DMS53 (cell line): ENCODE measurements at places on chromosomes 16 and 17.

- no peak for DNase-seq
These were observed 23.6 kb downstream of the TBC1D16 start for GRCh38 chr17:80011989-80012555.

DNA sequence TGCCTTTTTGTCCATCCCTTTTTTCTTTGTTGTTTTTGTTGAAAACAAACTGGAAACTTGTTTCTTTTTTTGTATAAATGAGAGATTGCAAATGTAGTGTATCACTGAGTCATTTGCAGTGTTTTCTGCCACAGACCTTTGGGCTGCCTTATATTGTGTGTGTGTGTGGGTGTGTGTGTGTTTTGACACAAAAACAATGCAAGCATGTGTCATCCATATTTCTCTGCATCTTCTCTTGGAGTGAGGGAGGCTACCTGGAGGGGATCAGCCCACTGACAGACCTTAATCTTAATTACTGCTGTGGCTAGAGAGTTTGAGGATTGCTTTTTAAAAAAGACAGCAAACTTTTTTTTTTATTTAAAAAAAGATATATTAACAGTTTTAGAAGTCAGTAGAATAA, 4.9 kb downstream of the SOX9 start:
- DNase-seq = peak; percentile 35

DNA sequence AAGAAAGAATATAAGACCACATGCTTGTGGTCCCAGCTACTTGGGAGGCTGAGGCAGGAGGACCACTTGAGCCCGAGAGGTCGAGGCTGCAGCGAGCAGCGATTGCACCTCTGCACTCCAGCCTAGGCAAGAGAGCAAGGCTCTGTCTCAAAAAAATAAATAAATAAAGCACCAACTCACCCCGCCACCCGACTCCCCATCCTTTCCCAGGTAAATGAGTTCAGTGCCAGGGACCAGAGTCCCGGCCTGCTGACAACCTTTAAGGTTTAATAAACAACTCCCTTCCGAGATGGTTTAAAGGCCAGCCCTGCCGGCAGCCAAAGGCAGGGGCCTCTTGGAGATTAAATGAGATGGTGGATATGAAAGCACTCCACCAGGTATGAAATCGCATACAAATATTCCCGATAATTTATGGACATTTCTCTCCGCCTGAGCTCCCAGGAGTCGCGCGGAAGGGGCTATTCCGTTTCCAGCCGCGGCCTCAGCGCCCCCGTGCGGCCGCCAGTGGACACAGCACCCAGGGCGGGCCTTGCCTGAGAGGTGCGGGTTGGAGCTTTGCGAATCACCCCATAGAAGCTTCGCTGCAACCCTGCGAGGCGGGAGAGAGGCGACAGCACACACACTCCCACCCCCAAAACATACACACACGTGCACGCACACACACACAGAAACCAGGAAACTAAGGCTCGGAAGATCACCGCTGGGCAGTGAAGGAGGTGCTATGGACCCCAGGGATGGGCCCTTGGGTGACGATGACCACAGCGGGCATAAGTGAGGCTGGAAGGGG, 4.0 kb upstream of the RPL38 start:
- DNase-seq = peak; percentile 85

GRCh38 chr16:19085679-19086200, 18.3 kb downstream of the COQ7 start:
- DNase-seq = peak; percentile 3

DNA sequence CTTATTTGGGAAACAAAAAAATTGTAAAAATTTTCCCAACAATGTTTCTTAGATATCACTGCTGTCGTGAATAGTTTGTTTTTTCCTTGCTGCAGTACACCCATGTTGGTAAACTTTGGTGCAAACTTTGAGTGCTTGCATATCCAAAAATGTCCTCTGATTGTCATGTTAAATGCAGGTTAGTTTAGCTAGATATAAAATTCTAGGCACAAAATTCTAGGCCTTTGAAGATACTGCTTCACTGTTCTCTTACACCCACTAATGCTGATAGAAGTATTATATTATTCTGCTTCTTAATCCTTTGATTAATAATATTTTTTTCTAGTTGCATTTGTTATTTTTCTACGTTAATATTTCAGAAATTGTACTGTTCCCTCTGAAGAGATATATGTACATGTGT, 16.1 kb downstream of the TOM1L1 start:
- no peak for DNase-seq

DNA sequence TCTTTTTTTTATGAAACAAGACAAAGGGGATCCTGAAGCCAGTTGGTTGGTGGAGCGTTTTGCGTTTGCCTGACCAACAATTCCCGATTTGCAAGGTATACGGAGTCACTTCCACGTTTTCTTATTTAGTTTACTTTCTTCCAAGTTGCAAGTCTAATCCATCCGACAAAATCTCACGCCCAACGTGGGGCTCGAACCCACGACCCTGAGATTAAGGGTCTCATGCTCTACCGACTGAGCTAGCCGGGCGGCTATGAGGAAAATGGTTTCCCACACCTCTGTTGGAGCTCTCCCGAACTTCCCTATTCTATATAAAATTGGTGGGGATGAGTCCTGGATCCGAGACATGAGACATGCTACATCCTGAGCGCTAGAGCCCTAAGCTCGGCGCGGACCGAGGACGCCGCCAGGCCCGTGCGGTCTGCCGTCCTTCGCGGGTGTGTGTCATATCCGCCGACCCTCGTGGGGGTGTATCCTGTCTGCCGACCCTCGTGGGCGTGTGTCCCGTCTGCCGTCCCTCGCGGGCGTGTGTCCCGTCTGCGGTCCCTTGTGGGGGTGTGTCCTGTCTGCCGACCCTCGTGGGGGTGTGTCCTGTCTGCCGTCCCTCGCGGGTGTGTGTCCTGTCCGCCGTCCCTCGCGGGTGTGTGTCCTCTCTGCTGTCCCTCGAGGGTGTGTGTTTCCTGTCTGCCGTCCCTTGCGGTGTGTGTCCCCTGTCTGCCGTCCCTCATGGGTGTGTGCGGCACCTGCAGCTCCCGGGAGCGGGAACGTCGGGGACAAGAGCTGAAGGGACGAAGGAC, 22.6 kb downstream of the ZNF213 start:
- DNase-seq = peak; percentile 87

- DNase-seq = peak; percentile 4
These were observed 5.8 kb upstream of the ARMC5 start for GRCh38 chr16:31453255-31454204.

DNA sequence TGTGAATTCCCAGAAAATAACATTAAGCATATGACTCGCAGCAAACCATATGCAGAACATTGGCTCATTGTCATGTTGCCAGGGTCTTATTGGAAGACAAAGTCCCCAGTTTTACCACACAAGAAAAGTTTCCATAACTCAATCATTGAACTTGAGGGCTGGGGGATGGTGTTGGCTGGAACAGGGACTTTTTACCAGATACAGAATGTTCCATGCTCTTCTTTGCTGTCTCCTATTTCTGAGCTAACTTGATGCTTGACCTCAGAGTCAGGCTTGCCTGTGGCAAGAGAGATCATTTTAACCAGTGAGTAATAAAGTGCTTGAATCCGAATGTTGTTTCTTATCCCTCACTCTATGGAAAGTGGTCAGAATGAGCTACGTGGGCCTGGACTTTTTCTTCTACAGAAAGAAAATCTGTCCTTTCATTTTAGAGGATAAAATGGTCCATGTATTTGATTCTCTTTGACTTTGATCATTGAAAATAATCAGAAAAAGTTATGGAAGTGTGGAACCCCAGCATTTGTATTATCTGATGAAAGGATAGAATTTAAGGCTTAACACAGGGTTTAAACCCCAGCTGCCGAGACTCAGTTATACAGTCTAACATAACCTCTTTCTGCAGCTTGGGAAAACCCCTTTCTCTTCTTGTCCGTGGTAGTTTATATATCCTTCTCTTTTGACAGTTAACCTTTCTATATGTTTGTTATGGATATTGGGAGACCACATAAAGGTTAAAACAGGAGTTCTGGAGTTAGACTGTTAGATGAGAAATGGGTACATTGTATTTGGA, 67.0 kb downstream of the TUBD1 start:
- DNase-seq = no peak

- no peak for DNase-seq
These were observed 9.0 kb upstream of the ALOX12B start for GRCh38 chr17:8096541-8096940.

DNA sequence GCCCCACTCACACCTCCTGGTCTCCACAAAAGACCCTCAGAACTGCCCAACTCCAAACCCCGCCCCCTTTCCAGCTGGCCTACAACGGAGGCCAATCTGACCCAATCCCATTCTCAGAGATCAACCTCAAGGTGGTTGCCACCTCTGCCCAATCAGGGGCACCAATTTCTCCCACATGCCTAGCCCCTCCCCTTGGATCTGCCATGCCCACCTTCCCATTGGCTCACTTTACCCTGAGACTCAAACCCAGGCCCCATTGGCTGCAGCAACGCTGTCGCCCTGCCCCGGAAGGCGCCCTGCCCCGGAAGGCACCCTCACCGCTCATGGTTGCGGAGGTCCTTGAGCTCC, 10.6 kb downstream of the ZNF668 start:
- DNase-seq = no peak

DNA sequence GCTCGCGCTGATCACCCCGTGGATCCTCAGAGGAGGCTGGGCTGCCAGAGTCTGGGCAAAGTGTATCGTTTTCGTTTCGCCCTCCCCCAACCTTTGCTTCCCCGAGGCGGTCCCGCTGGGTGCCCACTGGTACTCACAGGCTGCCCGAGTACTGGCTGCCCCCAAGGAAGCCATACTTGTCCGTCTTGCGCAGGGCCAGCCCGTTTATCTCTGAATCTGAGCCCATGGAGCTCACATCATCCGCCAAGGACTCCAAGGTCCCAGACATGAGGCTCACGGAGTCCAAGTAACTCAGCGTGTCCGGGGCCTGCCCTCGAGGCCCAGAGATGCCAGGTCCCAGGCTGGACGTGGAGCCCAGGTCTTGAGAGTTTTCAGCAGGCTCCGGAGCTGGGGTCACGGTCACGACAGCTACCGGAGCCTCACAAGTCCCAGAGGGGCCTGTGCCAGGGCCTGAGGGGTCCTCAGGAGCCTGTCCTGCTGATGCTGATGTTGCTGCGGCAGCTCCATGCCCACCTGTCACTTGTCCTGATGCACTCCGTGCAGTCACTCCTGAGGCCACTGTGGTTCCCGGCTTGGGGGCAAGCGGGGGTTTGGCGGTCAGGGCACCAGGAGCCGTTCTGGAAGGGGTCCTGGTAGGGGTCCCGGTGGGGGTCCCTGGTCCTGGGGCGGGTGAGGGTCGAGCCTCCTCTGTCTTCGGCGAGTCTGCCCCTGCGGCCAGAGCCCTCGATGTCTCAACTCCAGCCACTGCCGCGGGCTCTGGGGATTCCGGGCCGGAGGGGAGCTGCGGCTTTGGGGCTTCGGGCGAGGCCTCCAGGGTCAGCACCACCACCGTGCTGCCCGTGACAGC, 980 bp downstream of the TBC1D10B start:
- peak; percentile 52 for DNase-seq

GRCh38 chr16:15952265-15952711, 2.9 kb downstream of the ABCC1 start:
- DNase-seq = no peak

DNA sequence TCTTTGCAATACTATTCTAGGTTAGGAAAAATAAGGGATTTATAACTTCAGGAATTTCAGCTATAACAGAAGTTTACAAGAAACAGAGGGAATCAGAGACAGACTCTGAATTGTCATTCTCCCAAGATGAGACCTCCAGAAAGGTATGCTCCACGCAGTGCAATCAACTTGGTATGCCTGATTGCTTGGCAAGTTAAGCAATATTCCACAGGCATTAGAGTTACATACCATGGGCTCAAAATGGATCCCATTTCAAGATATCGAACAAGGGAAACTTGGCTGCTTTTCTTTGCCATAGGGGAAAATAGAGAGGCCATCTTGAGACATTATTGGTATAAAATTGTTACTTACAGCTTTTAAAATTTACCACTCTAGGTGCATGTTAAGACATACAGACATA, 615.6 kb upstream of the SOX9 start:
- no peak for DNase-seq

- DNase-seq = no peak
These were observed 8.8 kb downstream of the ADAT1 start for GRCh38 chr16:75614066-75614897.

GRCh38 chr16:1345087-1345486, 6.6 kb downstream of the TSR3 start:
- DNase-seq = peak; percentile 21

DNA sequence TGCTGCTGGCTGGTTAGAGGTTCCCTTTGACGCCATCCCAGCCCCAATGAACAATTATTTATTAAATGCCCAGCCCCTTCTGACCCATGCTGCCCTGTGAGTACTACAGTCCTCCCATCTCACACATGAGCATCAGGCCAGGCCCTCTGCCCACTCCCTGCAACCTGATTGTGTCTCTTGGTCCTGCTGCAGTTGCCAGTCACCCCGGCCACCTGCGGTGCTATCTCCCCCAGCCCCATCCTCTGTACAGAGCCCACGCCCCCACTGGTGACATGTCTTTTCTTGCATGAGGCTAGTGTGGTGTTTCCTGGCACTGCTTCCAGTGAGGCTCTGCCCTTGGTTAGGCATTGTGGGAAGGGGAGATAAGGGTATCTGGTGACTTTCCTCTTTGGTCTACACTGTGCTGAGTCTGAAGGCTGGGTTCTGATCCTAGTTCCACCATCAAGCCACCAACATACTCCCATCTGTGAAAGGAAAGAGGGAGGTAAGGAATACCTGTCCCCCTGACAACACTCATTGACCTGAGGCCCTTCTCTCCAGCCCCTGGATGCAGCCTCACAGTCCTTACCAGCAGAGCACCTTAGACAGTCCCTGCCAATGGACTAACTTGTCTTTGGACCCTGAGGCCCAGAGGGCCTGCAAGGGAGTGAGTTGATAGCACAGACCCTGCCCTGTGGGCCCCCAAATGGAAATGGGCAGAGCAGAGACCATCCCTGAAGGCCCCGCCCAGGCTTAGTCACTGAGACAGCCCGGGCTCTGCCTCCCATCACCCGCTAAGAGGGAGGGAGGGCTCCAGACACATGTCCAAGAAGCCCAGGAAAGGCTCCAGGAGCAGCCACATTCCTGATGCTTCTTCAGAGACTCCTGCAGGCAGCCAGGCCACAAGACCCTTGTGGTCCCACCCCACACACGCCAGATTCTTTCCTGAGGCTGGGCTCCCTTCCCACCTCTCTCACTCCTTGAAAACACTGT, 11.3 kb downstream of the CX3CL1 start:
- DNase-seq = no peak

DNA sequence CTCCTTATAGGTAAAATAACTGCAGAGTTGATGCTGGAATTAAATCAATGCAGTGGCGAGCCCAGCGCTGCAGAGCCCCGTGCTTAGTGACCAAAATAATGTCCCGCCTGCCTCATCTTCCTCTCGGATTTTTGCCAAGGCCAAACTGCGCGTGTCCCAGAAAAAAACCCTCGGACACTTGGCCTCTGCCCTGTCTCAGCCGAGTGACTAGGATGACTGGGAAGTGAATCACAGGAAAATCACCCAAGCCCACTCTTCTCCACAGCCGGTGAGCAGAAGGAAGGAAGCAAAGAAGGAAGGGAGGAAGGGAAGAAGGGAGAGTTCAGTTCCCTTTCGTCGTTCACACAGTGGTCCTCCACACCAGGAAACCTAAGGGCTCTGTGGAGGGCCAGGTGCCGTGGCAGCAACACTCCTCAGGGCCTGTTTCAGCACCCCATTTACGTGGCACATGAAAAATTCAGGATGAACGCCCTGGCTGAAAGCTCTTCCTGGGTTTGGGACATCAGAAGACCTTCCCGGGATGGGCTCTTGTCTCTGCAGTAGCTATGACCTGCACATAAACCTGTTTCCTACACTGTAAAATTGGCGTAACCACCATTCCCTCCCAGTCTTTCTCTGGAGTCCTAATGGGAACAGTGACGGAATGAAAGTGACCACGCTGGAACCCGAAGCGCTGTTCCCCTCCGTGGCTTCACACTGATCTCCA, 25.4 kb upstream of the HOXB13 start:
- DNase-seq = no peak

GRCh38 chr16:68229431-68230175, 6.3 kb downstream of the ESRP2 start:
- peak; percentile 62 for DNase-seq
